ENCODE measurements at places on chromosomes 7 and 10.

DNA sequence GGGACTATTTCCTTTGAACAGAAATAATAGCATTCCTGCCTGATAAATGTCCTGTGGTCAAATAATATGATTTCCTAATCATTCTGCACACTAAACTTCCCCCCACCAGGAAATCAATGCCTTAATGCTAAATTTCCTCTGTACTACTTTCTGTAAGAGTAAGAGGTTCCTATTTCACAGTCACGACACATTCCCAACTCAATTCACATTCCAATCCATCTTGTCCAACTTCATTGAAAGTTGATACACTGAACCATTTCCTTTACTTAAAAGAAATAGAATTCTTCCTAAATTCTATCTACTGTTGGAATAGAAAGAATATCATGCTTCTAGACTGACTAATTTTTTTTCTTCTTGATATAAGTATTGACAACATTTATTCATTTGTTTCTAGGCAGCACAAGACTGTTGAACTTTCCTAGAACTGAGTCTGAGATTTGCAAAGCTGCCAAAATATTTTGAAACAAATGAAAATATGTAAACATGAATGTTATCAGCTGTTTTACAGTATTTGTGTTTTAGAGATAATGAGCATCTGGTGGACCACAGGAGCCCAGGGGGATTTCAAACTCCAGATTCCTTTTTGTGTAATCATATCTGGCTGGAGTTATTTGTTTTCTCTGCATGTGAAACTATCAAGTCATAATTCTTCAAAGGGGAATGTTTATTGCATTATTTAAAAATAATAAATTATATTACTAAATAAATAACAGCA, 121.5 kb downstream of the TPST1 start:
- no peak for DNase-seq

DNA sequence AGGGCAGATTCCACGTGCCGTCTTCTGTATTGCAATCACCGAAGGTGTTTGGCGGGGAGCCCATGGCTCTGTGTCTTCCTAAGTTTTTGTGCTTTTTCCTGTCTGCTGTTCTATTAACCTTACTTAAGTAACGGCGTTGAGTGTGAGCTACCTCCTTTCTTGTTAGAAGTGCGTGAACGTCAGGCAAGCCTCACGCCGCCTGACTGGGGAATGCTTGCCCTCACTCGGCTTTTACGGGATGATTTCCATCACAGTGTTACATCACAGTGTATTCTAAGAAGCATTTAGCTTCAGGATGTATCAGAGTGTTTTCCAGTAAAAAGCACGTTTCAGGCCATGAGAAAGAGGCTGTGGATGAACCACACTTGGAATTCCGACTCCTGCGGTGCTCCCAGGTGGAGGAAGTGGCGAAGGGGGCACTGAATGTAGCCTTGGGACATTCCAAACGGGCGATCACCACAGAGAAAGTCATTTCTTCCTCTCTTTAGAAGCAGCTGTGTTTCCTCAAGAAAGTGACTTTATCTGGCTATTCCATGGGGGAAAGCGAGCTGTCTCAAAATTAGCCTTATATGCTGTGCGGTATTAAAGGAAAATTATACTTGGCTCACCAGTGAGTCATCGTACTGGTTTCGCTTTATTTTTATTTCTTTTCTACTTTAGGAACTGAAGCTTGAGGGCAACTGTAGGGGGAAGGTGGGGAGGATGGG, 290.7 kb downstream of the KLF6 start:
- no peak for DNase-seq

DNA sequence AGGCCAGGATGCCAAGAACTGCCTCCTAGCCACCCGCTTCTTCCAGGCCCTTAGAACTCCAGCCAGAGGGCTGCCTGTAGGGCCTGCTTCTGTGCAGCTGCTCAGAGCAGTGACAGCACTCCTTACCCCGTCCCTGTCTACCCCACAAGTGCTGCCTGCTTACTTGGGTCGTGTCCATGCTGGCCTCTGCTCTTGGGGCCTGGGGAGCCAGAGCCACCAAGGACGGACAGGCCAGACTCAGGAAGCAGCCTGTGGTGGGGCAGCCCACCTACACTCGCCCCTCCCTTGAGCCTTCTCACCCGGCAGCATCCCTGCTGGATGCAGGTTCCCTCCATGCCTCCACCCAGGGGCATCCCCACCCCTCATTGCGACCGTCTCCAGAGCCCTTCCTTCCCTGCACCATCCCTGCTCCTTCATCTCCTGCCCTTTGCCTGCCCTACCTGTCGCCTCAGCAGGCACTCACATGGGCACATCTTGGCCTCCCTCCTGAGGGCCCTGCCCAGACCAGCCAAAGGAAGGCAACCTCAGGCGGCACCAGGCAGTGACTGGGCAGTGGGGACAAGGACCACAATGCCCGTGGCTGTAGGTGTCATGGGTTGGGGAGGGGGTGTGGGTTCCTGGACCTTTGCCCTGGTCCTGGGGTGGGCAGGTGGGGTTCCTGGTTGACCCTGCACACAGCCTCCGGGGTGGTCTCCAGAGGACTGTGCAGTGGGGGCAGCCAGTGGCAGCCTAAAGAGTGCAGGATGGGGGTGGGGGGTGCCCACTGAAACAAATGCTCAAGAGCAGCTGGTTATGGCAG, 78.0 kb upstream of the TNS3 start:
- no peak for DNase-seq

DNA sequence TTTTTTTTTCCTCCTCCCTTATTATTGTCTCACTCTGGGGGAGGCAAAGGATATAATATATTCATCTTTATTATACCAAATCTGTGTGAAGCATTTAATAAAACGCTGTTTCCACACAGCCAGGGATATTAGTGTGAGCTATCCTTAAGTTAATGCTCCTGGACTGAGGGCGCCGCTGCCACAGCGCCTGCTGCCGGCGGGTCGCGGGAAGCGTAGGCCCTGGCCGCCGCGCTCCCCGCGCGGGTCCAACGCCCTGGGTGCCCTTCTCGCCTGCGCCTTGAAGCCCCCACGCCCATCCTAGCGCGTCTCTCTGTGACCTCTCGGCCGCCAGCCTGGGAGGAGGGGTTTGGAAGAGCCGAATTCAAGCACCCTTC, 9.5 kb upstream of the LBX1 start:
- DNase-seq, result no peak

DNA sequence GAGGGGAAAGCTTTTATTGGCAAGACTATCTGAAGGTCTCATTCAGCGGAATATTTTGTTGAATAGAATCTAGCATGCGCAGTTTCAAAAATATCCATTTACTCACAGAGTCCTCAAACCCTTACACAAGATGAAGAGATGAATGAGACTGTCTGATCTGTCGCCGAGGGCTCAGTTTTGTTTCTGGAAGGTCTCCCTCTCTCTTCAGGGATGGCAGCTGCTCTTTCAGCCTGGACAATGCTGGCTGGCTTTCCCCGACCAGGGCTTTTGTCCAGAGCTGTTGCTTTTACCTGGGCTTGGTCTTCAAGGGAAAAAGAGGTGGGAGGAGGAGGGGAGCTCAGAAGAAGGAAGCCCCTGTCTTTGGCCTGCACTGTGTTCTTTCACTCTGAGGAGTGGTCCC, 81.9 kb upstream of the BTBD16 start:
- no peak for DNase-seq

DNA sequence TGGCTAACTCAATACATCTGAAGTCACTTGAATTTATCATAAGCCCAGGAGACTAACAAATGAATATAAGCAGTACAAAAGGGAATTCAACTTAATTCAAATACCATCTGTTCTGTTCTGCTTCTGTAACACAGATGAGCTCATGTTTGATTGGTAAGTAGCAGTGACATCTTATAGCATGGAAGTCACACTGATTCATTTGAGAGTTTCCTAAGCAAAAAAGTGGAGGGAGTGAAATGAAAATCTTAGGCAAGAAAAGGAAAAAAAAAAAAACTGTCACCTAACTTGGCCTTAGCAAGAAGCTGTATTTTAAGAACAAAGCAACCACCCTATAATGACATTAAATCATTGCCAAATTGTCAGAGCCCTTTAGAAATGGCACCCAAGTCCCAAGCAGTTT, 49.5 kb downstream of the SMURF1 start:
- DNase-seq, result no peak

DNA sequence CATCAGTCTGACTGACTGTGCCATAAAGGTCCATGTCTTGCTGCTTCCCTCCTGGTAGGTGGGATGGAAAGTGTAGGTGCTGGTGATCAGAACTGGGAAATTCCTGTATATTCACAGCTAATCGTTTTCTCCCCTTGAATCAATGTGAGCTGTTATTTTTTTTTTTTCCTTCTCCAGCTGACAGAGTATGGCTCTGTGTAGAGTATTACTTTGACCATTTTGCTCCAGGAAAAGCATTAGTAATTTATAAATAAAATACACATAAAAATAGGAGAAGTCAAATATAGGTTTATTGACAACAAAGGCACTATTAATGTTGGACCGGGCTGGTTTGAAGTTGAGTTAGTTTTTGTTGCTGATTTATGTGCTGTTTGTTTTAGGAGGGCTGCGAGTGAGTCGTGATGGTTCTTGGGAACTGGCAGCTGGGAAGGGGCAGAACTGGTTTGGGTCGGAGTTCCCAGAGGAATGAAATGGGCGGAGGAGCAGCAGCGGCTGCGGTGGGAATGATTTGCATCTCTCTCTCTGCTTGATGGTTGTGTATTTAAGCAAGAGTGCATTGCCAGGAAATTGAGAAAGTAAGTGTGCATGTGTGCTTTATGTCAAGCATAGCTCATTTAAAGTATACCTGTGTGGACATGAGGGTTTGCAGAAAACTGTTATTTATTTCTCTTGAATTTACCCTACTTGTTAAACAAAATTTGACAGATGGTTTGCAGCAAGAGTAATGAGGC, 80.9 kb downstream of the LRMDA start:
- no peak for DNase-seq

DNA sequence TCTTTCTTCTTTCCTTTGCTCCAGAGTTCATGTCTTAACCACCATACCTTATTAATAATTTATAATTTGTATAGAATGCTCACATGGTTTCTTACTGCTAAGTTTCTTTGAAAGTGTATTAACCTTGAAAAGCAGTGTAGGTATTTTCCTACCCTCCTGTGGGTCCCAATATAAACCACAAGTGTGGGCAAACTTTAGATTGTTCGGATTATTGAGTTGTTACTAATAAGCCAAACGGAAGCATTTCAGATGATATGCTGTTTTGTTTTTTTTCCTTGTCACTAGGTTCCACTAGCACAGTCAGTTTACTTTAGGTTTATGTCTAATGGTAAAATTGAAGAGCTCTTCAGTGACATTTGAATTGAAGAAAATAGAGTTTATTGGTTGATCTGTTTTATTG, 10.2 kb downstream of the SSBP1 start:
- DNase-seq, result no peak

GRCh38 chr10:119450606-119451299, 91.8 kb downstream of the RGS10 start:
- no peak for DNase-seq

GRCh38 chr7:137923380-137923779, 76.6 kb upstream of the DGKI start:
- no peak for DNase-seq

GRCh38 chr10:122264436-122264835, 6.7 kb upstream of the BTBD16 start:
- no peak for DNase-seq

GRCh38 chr10:113316506-113316905, 236.3 kb upstream of the HABP2 start:
- DNase-seq, result no peak

- no peak for DNase-seq
These were observed 257.9 kb downstream of the SFMBT2 start for GRCh38 chr10:7152982-7153381.

DNA sequence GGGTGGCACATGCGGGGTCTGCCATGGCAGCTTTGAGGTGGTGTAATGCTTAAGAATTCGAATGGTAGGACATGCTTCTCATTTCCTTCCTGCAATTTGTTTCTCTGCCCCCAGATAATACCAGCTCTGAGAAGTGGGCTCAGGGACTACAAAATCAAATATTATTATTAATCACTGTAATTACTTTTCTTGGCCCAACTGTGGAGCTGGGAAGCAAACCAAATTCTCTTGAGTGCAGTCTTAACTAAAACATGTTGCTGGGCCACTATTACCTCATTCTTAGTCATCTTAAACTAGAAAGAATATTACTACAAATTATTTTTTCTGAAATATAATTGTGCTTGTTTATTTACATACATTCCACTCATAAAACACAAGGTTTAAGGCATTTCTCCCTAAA, 566.7 kb upstream of the NRP1 start:
- DNase-seq, result no peak

All from MV-4-11 (cell line).